ENCODE measurements at places on chromosomes 6 and 20. TPM values are rescaled to one million over a fixed set of nuclear protein-coding genes. Genes with fewer than 3 reads are reported as not detected.
A peak's percentile ranks its signal among the peaks of the same experiment; 100 is the strongest.

Gene POU5F1
- 0.68 TPM for total RNA-seq

Gene DAAM2
- 1.3 TPM for total RNA-seq

Gene TAGAP
- total RNA-seq = 0.96 TPM

Gene RNASET2
- total RNA-seq = 139 TPM

DNA sequence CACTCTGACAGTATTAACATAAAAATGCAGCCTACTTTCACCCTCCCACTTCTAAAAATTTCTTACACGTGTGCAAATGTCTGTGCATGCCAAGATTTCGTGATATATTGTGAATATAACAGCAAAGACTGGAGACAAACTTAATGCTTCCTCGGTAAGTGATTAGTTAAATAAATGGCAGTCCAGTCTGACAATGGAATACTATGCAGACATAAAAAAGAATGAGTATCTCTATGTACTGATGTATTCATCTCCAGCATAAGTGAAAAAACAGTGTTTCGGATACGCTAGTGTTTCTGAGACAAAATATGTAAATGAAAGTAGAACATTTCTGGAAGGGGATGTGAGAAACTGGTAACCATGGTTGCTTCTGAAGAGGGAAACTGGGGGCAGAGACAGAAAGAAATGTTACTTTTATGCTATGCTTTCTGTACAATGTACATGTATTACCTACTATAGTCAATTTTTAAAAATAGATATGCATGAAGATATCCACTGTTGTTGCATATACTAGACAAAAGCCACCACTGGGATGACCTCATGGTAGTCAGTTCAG lies 7.0 kb downstream of the SLC22A23 start:
- DNase-seq = no peak

Gene MACROD2
- 0.79 TPM for total RNA-seq

DNA sequence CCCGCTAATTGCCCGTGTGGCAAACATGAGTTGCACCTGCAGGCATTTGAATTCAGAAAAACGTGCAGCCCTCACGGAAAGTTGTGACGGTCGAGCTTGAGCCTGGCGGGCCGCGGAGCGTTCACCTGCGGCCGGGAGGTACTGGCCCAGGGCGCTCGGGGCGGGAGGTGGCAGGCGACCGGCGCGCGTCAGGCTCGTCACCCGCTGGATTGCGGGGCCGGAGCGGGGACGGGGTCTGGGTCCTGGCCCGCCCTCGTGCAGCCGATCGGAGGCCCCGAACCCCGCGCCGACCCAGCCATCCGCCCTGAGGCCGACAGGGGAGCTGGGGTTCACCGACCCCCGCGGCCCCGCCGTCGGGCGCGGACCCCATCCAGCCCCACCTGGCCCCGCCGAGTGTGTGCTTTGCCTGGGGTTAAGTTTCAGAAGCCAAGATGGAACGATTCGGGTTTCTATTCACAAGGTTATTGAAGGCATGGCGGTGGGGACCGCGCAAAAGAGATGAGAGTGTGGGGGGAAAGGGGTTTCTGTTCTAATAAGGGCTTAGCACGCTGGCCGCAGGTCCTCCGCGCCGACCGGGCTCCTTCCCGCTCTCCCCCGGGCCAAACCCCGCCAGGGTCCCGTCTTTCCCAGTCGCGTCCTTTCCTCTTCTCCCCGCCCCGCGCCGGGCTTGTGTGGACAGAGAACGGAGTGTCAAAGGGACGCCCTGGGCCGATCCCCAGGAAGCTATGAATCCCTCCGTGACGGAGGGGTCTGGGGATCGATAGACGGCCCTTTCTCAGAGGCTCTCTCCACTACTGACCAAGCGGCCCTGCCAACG lies 1.6 kb upstream of the HEY2 start:
- DNase-seq = no peak

- DNase-seq = no peak
Observed at GRCh38 chr6:33692760-33693158, 18.7 kb downstream of the UQCC2 start.

DNA sequence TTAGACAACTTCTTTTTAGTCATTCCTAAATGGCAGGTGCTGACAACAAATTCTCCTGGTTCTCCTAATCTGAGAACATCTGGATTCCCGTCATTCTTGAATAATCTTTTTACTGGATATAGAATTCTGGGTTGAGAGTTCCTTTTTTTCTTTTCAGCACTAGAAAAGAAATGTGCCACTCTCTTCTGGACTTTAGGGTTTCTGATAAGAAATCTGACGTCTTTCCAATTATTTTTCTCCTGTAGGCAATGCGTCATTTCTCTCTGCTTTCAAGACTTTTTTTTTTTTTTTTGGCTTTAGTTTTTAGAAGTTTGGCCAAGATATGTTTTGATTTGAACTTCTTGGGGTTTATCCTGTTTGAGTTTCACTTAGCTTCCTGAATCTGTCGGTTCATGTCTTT lies 66.1 kb upstream of the RNF24 start:
- no peak for DNase-seq

- no peak for DNase-seq
Observed at GRCh38 chr6:18101271-18101670, 21.2 kb downstream of the NHLRC1 start.

GRCh38 chr20:51128198-51128597 lies 105.3 kb upstream of the KCNG1 start:
- peak; percentile 73 for DNase-seq

- DNase-seq = no peak
Observed at GRCh38 chr6:56850626-56851025, 104.3 kb upstream of the BEND6 start.

- no peak for DNase-seq
Observed at GRCh38 chr20:41352666-41353065, 12.0 kb downstream of the LPIN3 start.

GRCh38 chr6:138403324-138403800 lies 661 bp upstream of the HEBP2 start:
- no peak for DNase-seq

- no peak for DNase-seq
Observed at GRCh38 chr6:70413992-70414494, 735 bp downstream of the FAM135A start.

- no peak for DNase-seq
Observed at GRCh38 chr20:7933346-7933745, 6.9 kb downstream of the HAO1 start.

Gene MTCH1
- 173 TPM for total RNA-seq

GRCh38 chr6:15276036-15276985 lies 30.4 kb downstream of the JARID2 start:
- DNase-seq = no peak

GRCh38 chr6:133179481-133179880 lies 61.7 kb upstream of the EYA4 start:
- no peak for DNase-seq

Gene LHFPL5
- total RNA-seq = not detected

- no peak for DNase-seq
Observed at GRCh38 chr6:23977706-23978105, 148.3 kb upstream of the NRSN1 start.

Gene SNX21
- total RNA-seq = 28.4 TPM

DNA sequence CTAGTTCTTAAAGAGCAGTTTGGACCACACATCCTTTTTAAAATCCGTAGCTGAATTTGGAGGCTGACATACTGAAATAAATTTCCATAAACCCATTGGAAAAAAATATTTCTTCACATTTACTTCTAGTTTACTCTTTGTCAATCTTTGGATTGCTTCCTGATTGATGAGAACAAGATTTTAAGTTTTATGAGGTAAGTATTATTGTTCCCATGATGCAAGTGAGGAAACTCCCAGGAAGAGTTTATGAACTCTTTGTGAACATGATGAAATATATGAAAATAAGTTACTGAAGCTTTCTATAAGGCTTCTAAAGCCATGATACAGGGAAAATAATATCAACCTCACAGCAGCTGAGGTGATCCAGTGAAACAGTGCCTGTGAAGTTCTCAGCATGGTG lies 320.0 kb downstream of the GJA1 start:
- DNase-seq = no peak

DNA sequence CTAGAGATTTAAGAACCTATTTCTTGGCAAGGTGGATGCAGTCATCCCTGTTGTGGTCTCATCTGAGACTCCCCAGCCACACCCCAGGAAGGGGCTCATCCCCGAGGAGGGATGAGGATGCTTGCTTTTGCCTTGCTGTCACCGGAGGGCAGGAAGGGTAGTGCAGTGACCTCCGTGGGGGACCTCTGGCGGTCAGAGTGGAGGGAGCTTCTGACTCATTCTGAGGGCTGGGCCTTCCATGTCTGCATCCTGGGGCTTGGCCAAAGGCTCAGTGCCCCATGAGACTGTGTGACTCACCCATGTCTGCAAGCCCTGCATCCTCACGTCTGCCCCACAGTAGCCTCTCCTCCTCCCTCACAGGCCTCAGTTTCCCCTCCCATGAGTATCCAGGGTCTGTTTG lies 38.7 kb downstream of the UQCC2 start:
- DNase-seq = peak; percentile 94

DNA sequence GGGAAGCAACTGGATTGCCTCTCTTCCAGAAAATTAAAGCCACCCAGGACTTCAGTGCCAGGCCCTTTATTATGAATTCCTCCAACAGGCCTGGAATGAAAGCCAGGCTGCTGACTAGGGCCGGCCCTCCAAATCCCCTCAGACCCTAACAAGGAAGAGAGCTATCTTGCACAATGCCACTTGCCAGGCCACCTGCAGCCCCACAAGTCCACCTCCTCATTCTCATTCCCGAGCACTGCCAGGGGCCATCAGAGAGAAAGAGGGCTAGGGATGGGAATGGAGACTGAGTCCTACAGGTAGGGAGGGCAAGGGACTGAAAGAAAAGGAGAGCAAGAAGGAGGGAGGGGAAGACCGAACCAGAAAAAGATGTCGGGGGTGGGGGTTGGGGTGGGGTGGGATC lies 86.5 kb downstream of the MRPL14 start:
- DNase-seq = no peak

DNA sequence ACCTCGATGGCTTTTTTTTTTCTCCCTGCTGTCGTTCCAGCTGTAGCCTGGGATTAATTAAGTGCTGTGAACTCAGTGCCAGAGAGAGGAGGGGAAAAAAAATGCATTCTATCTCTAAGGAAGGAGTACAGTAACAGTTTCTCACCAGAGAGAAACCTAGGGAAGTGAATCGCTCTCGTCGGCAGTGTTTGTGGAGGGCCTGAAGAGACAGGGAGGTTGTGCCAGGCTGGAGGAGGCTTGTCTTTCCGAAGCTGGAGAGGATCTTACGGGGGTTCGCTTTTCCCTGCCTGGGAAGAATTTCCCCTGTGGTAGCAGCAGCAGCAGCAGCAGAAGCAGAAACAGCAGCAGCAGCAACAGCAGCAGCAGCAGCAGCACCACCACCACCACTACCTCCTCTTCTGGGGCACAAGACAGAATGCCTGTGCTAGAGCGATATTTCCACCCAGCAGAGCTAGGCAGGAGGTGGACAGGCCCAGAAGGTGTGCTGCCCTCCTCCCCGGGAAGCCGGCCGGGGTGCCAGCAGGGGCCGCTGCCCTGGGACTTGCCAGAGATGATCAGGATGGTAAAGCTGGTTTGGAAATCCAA lies 186.5 kb downstream of the PDE7B start:
- DNase-seq = no peak

- no peak for DNase-seq
Observed at GRCh38 chr6:109075934-109076333, 18.7 kb downstream of the SESN1 start.

DNA sequence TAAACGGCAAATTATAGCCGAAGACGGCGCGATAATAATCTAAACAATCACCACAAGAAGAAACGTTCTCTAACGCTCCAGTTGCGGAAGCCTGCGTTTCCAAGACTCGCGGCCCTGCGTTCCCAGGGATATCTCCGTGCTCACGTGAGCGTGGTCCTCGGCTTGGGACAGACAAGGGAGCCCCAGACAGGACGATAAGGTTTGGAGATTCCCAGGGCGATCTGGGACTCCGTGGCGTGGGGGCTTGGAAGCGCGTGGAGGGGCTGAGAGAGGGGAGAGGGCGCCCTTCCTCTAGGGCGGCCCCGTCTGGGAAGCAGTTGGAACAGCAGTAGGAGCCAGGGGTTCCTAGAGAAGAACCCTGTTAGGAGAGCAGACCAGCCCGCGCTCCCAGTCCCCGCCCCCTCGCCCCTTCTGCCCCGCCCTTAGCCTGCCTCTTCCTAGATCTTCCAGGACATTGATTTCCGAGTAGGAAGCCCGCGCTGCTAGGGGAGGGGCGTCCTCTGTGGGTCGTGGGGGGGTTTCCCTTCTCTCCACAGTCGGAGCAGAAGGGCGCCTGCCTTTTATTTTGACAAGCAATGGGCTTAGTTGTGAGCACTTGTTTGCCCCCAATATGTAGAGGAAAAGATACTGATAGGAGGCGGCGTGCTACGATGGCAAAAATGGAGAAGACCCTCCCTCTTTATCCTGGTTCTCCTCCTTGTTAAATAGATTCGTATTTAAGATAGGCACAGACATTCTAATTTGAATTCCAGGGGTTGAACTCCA lies 10.6 kb downstream of the NRN1 start:
- DNase-seq = no peak

Gene DOK5
- total RNA-seq = 3.5 TPM

GRCh38 chr6:26156850-26157250 lies 69.6 kb downstream of the HFE start:
- no peak for DNase-seq

GRCh38 chr6:89436226-89436625 lies 3.3 kb downstream of the ANKRD6 start:
- DNase-seq = no peak

GRCh38 chr20:50600281-50600895 lies 90.2 kb downstream of the PTPN1 start:
- DNase-seq = no peak

Gene TNFRSF6B
- total RNA-seq = 119 TPM

DNA sequence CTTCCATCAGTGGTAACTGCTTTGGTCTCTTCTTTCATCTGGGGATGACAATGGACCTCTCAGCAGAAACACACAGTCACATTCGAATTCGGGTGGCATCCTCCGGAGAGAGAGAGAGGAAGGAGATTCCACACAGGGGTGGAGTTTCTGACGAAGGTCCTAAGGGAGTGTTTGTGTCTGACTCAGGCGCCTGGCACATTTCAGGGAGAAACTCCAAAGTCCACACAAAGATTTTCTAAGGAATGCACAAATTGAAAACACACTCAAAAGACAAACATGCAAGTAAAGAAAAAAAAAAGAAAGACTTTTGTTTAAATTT lies 6.1 kb downstream of the EDN1 start:
- DNase-seq = no peak

DNA sequence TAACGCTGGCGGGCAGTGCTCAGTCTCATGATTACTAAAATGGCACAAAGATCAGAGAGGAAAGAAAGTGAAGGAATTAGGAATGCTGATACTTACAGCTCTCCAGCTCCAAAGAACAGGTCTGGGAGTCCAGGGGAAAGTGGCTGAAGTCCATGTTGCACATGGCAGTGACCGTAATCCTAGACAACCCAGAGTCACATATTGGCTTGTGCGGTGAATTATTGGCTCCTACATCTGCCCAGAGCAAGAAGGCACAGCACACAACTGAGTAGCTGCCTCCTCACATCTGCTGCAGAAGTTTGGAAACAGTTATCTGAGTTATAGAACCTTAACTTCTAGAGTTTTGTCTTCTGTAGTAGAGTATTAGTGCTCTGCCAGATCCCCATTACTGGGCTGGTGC lies 47.2 kb downstream of the GABRR2 start:
- DNase-seq = no peak

Gene FAM217B
- total RNA-seq = 8.9 TPM

GRCh38 chr6:41779336-41779735 lies 364 bp downstream of the FRS3 start:
- no peak for DNase-seq

Gene OR2B6
- not detected for total RNA-seq

Measured in kidney epithelial cell (primary cell).